A549 treated with CORT108297 at 1 μM for 4 hours (cell line): ENCODE measurements at places on chromosomes 2 and 18. TPM values are rescaled to one million over a fixed set of nuclear protein-coding genes. Genes with fewer than 3 reads are reported as not detected.

QPCT gene
- 16.9 to 19.5 TPM (median 18.4 TPM) in 5 replicates for total RNA-seq

GREB1 gene
- 2.5 to 3.0 TPM (median 2.8 TPM) in 5 replicates for total RNA-seq

VWA3B gene
- total RNA-seq: 0.06 to 0.26 TPM (median 0.09 TPM) in 5 replicates

PTH2R gene
- total RNA-seq: not detected in 5 replicates

KIF1A gene
- 0.64 to 1.0 TPM (median 0.81 TPM) in 5 replicates for total RNA-seq

TNFAIP6 gene
- 1.0 to 2.0 TPM (median 1.4 TPM) in 5 replicates for total RNA-seq

DOCK10 gene
- total RNA-seq: 30.5 to 45.9 TPM (median 38.3 TPM) in 5 replicates

NEB gene
- 0.12 to 0.70 TPM (median 0.22 TPM) in 5 replicates for total RNA-seq

ZSWIM2 gene
- not detected in 5 replicates for total RNA-seq

CAVIN2 gene
- total RNA-seq: 13.6 to 23.4 TPM (median 21.6 TPM) in 5 replicates

ETAA1 gene
- total RNA-seq: 8.0 to 10.3 TPM (median 9.7 TPM) in 5 replicates

SPAG16 gene
- total RNA-seq: 10.1 to 12.5 TPM (median 11.8 TPM) in 5 replicates

C1QL2 gene
- 0.06 to 0.20 TPM (median 0.07 TPM) in 5 replicates for total RNA-seq

C2orf66 gene
- total RNA-seq: 0.06 to 0.13 TPM (median 0.07 TPM) in 3 of 5 replicates, not detected in the others

RASGRP3 gene
- 0.73 to 1.1 TPM (median 0.98 TPM) in 5 replicates for total RNA-seq

CTAGE1 gene
- 0.05 TPM in 1 of 5 replicates, not detected in the others for total RNA-seq

EIPR1 gene
- total RNA-seq: 41.5 to 42.0 TPM (median 41.6 TPM) in 5 replicates

UGT1A10 gene
- 0.06 TPM in 1 of 5 replicates, not detected in the others for total RNA-seq

TACR1 gene
- total RNA-seq: 0.09 to 0.20 TPM (median 0.13 TPM) in 5 replicates

RAB12 gene
- total RNA-seq: 21.7 to 31.5 TPM (median 25.7 TPM) in 5 replicates

UGT1A4 gene
- 0.06 to 0.08 TPM (median 0.07 TPM) in 3 of 5 replicates, not detected in the others for total RNA-seq

GBX2 gene
- total RNA-seq: 2.1 to 3.1 TPM (median 2.9 TPM) in 5 replicates

CNGA3 gene
- 0.06 TPM in 1 of 5 replicates, not detected in the others for total RNA-seq

STK36 gene
- total RNA-seq: 9.6 to 14.8 TPM (median 13.9 TPM) in 5 replicates

FAM228A gene
- not detected in 5 replicates for total RNA-seq

DYSF gene
- total RNA-seq: 0.50 to 1.2 TPM (median 0.67 TPM) in 5 replicates

RAB6C gene
- total RNA-seq: not detected in 5 replicates

TUBB8B gene
- 0.07 TPM in 1 of 5 replicates, not detected in the others for total RNA-seq

INO80B gene
- 53.3 to 59.3 TPM (median 55.7 TPM) in 5 replicates for total RNA-seq

ZCCHC2 gene
- total RNA-seq: 7.9 to 9.8 TPM (median 9.6 TPM) in 5 replicates

SLC23A3 gene
- total RNA-seq: 0.47 to 1.0 TPM (median 0.72 TPM) in 5 replicates

LINC00305 gene
- total RNA-seq: not detected in 5 replicates

C18orf63 gene
- not detected in 5 replicates for total RNA-seq

CRACDL gene
- total RNA-seq: 0.97 to 2.0 TPM (median 1.4 TPM) in 5 replicates

PLEKHH2 gene
- 0.74 to 1.2 TPM (median 1.1 TPM) in 5 replicates for total RNA-seq

FOXI3 gene
- total RNA-seq: 0.05 TPM in 1 of 5 replicates, not detected in the others

AKAIN1 gene
- total RNA-seq: not detected in 5 replicates

GTF2A1L gene
- not detected in 5 replicates for total RNA-seq

KYNU gene
- 280 to 361 TPM (median 296 TPM) in 5 replicates for total RNA-seq

AMER3 gene
- total RNA-seq: not detected in 5 replicates

CBLN2 gene
- total RNA-seq: 0.03 to 0.12 TPM (median 0.05 TPM) in 3 of 5 replicates, not detected in the others

RNF181 gene
- 186 to 198 TPM (median 192 TPM) in 5 replicates for total RNA-seq

HOXD10 gene
- 5.3 to 7.2 TPM (median 6.8 TPM) in 5 replicates for total RNA-seq

PRKD3 gene
- 8.5 to 14.0 TPM (median 11.7 TPM) in 5 replicates for total RNA-seq

COBLL1 gene
- 2.9 to 4.5 TPM (median 3.9 TPM) in 5 replicates for total RNA-seq

PTPRN gene
- 1.1 to 1.9 TPM (median 1.6 TPM) in 5 replicates for total RNA-seq

ASPRV1 gene
- 0.14 to 0.43 TPM (median 0.23 TPM) in 5 replicates for total RNA-seq

SCG2 gene
- 0.88 to 1.2 TPM (median 1.1 TPM) in 5 replicates for total RNA-seq

TSPYL6 gene
- not detected in 5 replicates for total RNA-seq

EPB41L3 gene
- 0.21 to 0.74 TPM (median 0.23 TPM) in 5 replicates for total RNA-seq

DNAJC10 gene
- total RNA-seq: 55.3 to 75.5 TPM (median 68.9 TPM) in 5 replicates

CIB4 gene
- 0.16 to 0.34 TPM in 2 of 5 replicates, not detected in the others for total RNA-seq

MAP2 gene
- total RNA-seq: 0.36 to 0.82 TPM (median 0.47 TPM) in 5 replicates

ATP6V1B1 gene
- total RNA-seq: 1.5 to 2.6 TPM (median 2.4 TPM) in 5 replicates

SIX3 gene
- 0.36 to 0.58 TPM (median 0.52 TPM) in 5 replicates for total RNA-seq

EGR4 gene
- total RNA-seq: 0.07 to 0.32 TPM (median 0.17 TPM) in 5 replicates

MOB4 gene
- total RNA-seq: 22.7 to 37.7 TPM (median 27.4 TPM) in 5 replicates
